Stimulated activated CD4-positive, alpha-beta T cell treated with anti-CD3 and anti-CD28 coated beads, TNF-alpha, amount 100 ng/mL, for 4 hours (primary cell): ENCODE measurements at places on chromosomes 2 and 18.
A peak's percentile ranks its signal among the peaks of the same experiment; 100 is the strongest.

DNA sequence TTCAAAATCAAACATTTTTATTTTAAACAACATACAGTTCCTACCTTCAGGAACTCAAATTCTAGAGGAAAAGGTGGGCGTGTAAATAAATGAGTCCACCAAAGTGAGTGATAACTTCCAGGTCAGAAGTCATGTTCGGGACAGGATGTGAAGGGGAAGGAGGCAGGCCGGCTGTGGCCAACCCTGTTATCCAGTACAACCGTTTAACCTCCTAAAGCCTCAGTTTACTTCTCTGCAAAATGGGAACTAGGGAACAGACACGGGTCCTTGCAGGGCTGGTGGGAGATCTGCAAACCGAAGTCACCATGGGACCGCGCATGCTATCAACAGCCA is 373 bp downstream of the EIPR1 start:
- DNase-seq, result no peak

DNA sequence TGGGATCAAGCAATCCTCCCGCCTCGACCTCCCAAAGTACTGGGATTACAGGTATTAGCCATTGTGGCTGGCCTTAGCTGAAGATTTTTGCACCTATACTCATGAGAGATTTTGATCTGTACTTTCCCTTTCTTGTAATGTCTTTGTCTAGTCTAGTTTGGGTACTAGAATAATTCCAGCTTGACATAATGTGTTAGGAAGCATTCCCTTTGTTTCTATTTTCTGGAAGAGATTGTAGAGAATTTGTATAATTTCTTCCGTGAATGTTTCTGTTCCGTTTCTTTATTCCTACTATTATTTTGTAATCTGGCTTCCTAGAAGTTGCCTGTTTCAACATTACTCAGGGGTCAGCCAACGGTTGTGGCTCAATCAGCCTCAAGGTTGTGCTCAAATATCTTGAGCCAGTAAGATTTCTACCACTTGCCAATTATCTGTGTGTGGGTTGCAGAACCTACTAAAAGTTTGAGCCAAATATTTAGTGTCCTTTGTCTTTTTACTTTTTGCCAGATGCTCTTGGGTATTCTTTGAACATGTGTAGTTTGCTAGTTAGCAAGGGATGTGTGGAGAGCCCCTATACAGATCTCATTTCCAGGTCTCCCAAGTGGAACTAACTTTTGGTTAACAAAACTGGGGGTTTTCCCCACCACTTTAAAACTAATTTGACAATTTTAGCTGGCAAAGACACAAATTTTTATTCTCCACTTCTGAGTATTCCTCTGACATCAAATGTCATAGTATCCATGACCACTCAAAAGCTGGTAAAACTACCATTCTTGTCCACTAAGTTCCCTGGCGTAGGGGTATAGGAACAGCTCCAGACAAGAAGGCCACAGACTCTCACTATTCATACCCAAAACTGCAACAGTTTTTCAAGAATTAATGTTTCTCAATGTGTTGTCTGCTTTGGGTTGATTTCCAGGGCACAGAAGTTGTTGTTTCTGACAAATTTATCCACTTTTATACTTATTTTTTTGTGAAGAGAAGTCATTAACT is 42.8 kb upstream of the BAZ2B start:
- DNase-seq, result no peak

DNA sequence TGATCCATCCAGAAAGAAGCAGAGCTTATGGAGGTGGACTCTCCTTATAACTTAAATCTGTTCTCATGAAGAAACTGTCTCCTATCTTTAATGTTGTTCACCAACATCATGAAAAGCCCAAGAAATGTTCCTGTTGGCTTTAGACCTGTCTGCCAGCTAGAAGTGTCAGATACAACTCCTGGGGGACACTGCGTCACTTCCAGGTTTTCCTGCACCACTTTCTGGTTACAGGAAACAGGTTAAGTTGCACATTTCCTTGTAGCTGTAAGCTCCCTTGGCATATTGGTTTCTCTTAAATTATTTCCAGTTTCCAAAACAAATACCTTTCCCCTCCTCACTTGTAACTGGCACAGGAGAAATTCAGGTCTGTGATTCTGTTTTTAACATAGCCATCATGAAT is 2.9 kb downstream of the CEP68 start:
- no peak for DNase-seq

- DNase-seq, result no peak
These were observed 12.7 kb downstream of the THOC1 start for GRCh38 chr18:255171-255570.

- DNase-seq, result no peak
These were observed 32.0 kb downstream of the EML4 start for GRCh38 chr2:42200926-42201855.

- DNase-seq, result no peak
These were observed 164.7 kb downstream of the ALPK2 start for GRCh38 chr18:58464104-58464625.

GRCh38 chr2:1375794-1376193 is 37.5 kb upstream of the TPO start:
- no peak for DNase-seq

DNA sequence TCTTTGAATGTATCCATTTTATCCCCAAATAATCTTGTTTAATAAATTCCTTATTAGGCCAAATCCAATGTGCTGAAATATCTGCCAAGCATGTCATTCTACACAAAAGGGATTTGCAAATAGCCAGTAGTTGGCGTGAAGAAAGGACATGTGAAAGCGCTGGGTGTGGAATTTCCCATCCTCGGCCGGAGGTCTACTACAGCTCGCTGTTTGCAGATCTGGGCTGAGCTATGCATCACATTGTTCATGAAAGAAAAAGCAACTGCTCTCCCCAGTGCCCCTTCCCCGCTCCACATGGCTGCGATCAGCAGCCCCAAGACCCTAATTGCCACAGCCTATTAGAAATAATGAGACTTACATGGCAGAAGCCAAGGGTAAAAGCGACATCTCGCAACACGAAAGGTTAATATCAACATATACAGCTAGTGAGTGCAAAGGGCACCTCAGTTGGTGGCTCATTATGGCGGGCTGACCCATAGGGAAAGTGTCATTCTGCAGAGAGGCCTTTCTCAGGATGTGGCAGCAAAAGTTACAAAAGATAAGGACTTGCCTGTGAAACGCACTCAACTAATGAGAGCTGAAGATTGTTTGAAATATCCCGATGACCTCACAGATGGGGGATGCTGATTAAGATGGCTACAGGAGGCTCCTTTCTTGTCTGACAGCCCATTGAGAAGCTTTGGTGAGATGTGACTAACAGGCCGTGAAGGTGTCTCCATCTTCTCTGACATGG is 126.9 kb upstream of the CYP1B1 start:
- DNase-seq, result no peak

- no peak for DNase-seq
These were observed 85.4 kb upstream of the EML6 start for GRCh38 chr2:54638103-54638502.

GRCh38 chr2:105755895-105756294 is 11.2 kb downstream of the NCK2 start:
- no peak for DNase-seq

- DNase-seq, result no peak
These were observed 41.4 kb downstream of the TET3 start for GRCh38 chr2:74025971-74026612.

- no peak for DNase-seq
These were observed 49.5 kb upstream of the SP3 start for GRCh38 chr2:174014699-174015070.

- DNase-seq, result no peak
These were observed 22.3 kb upstream of the VPS4B start for GRCh38 chr18:63444580-63444979.

- no peak for DNase-seq
These were observed 53.5 kb upstream of the NDUFV2 start for GRCh38 chr18:9048808-9049494.

DNA sequence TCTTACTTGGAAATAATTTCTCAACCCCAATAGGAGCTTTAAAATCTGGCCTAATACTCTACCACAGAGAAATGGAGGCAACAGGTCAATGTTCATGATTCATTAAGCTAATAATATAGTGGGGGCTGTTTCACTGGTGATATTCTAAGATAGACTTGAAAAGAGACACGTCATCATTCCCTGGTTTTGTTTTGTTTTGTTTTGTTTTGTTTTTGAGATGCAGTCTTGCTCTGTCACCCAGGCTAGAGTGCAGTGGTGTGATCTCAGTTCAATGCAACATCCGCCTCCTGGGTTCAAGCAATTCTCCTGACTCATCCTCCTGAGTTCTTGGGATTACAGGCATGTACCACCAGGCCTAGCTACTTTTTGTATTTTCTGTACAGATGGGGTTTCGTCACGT is 37.5 kb upstream of the SOS1 start:
- DNase-seq, result no peak

DNA sequence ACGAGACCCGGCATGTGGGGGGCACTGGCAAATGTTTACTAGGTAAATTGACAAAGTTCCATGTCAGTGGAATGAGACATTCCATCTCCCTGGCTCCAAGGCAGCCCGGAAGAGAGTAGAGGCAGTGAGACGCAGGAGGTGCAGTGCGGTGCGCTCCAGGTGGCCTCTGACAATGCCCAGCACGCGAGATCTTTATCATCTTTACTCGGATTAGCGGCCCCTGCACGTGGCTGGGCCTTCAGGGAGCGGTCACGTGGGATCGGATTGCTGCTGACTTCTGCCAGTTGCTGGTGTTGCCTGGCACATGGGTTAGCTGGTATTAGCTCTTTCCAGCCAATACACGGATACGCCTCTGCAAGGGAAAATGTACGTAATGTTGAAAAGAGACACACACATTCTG is 151.2 kb upstream of the ALKAL2 start:
- no peak for DNase-seq

GRCh38 chr2:171402906-171403580 is 30.7 kb downstream of the METTL8 start:
- DNase-seq, result no peak

DNA sequence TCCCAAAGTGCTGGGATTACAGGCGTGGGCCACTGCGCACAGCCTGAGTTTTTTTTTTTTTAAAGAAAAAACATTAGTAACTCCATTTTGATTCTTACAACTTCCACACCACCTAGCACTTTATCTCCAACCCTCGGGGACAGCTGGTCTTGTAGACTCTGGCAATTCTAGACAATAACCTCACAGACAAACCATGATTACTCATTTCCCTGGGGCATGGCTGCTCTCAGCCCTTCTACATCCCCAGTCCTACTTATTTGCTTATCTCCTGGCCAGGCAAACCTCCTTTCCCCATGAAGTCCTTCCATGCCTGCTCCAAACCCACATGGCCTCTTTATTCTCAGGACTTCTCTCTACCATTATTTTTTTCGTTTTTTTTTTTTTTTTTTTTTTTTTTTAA is 91.1 kb downstream of the ACTR3 start:
- no peak for DNase-seq

- DNase-seq, result no peak
These were observed 46.4 kb upstream of the NARS1 start for GRCh38 chr18:57668021-57668420.

GRCh38 chr2:194319222-194319992 is 1337.6 kb upstream of the SLC39A10 start:
- DNase-seq, result no peak

- no peak for DNase-seq
These were observed 57.4 kb downstream of the CELF4 start for GRCh38 chr18:37508207-37508606.

DNA sequence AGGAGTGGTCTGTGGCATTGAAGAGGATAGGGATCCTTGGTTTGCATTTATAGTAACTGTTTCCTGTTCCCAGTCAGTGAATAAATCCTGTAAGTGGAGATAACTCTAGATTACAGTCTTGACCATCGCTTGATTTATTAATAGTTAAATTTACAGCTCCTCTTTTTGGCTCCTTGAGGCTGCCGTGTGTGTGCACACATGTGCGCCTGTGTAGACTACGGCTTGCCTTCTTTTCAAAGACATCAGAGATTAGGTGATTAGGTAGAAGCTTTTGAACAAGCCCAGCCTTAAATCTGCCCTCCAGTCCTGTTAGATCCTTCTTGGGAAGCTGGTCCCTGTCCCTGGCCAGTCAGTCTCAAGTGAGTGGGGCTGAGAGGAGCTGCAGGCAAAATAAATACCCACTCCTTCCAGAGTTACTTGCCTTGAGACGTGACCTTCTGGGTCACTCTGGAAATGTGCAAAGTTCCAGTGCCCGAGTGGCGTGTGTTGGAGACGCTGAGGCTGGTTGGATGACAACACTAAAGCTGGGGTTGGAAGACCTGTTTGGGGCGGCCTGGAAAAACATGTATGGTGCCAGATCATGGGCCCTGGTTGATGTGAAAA is 32.0 kb downstream of the TCF7L1 start:
- DNase-seq, result no peak

- no peak for DNase-seq
These were observed 39.7 kb upstream of the VRK2 start for GRCh38 chr2:58006952-58007284.

- peak; percentile 56 for DNase-seq
These were observed 39.3 kb downstream of the LCT start for GRCh38 chr2:135797497-135798274.

DNA sequence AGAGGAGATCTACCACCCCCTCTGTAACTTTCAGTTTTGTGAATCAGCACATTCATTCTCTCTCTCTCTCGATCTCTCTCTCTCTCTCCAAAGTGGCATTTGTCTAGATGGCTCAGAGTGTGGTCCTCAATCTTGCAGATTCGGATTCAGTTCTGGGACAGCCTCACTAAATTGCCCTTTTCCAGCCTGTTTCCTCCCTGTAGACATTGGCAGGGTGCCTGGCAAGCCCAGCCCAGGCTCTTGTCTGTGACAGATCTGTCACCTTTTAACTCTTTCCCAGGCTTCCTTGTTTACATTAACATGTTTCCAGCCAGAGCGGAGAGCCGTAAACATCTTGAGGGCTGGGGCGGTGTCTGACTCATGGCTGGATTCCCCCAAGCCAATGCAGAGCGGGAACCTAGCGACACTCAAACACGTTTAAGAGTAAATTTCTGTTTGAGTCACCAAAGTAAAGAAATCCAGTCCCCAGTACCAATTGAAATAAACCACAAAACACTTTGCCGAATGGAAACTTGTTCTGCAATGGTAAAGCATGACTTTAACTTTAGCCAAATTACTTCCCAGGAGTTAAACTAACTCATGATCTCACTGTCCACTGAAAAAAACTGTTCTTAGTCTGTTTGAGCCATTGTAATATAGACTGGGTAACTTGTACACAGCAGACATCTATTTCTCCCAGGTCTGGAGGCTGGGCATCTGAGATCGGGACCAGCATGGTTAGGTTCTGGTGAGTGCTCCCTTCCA is 6.6 kb upstream of the CYP27C1 start:
- DNase-seq, result no peak

DNA sequence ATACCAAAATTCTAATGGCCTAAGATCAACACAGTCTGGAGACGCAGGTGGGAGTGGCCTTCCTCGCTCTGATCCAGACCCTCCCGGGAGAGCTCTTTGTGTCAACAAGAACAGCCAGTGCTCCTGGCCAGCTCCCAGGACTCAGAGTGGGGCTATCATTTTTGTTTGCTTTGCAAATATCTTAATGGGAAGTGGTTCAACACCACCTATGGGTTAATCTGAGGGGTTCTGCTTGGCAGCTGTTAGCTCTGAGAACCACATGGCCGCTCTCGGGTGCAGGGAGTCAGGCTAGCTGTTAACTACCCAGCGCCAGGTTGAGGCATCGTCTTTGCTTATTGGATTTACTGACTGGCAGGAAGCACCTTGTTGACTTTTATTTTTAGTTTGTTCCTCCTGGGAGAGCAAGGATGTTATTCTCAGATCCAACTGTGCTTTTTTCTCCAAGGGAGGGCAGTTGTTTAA is 184.8 kb upstream of the SP5 start:
- DNase-seq, result no peak
